Right lung (tissue), 10 donors: ENCODE measurements at places on chromosomes 1 and 21. TPM values are rescaled to one million over a fixed set of nuclear protein-coding genes. Genes with fewer than 3 reads are reported as not detected.

DNA sequence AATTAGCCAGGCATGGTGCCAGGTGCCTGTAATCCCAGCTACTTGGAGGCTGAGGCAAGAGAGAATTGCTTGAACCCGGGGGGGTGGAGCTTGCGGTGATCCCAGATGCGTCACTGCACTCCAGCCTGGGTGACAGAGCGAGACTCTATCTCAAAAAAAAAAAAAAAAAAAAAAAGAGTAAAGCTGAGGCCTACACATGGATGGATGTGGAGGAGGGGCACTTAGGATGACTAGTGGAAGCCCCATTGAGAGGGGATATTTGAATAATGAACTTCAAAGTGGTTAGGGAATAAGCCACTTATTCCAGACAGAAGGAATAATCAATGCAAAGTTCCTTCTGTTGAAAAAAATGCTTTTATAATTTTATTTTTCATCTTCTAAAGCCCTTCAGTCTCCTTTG, 51.4 kb downstream of the PTBP2 start:
- no peak for DNase-seq

DNA sequence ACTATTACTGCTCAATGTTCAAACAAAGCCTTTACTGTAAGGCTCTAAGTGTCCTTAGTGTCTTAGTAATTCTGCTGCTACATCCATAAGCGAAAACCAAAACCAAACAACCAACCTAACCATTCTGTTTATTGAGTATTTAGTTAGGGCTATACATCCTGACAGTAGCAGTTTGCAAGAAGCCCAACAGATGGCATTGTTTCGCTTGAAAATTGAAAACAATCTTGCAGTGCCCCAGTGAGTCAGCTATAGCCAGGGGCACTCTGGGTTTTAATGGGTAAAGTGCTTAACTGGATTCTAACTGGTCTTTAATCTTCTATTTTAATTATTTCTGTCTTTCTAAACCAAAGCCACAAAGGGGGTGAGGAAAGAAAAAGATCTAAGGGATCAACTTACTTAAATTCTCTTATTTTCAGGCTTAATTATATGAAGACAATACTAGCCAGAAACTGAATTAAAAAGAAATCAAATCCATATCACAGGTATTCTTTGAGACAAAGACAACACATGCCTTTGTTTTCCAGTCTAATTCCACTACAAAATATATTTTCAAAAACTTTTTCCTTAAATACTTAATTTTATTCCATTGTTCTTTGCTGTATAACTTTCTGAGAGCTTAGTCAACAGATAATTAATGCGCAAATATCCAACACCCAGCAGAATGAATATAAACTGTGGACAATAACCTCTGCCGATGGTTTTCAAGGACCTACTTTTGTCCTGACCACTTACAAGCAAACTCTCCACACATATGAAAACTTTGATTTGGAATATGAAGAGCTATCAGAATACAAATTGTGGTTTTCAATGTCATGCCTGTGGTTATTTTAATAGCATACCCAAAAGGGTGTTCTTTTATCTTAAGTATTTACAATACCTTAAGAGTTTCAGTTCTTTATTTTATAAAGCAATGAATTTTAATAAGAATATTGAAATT, 15.2 kb downstream of the POGZ start:
- peak; percentile 45 for DNase-seq

- no peak for DNase-seq
These were observed 6.4 kb upstream of the E2F2 start for GRCh38 chr1:23537296-23537973.

- peak; percentile 17 for DNase-seq
These were observed 218.9 kb downstream of the CRB1 start for GRCh38 chr1:197486946-197487345.

- DNase-seq: no peak
These were observed 8.2 kb downstream of the GOLPH3L start for GRCh38 chr1:150688763-150689162.

NCAM2 gene
- polyA plus RNA-seq: 4.4 TPM

DNA sequence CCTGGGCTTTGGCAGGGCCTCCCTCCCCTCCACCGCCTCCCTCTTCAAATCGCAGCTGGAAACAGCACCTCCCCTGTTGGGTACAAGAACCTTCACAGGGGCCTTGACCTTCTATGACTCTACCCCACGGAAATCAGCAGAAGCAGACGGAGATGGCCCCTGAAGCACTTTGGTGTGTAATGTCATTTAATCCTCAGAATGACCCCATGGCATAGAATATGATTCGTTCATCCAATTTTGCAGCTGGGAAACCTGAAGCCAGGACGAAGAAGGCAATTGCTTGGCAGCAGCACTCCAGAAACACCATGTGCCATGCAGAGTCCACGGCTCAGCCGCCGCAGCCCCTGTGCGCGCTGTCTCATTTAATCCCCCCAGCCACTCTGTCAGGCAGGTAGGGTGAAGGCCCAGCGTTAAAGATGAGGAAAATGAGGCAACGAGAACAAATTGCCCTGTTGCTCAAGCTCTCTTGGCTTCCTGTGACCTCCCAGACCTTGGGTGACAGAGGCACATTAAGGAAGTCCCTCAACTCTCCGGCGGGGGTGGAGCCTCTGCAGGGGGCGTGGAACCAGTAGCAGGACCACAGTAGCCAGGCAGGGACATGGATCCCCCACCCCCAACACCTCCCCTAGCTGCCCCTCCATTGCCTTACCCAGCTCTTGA, 25.8 kb upstream of the LAPTM5 start:
- DNase-seq: no peak
